ENCODE measurements at places on chromosomes 3 and 15.

- DNase-seq, result no peak
These were observed 990.9 kb downstream of the PLOD2 start for GRCh38 chr3:145170121-145170520.

- no peak for DNase-seq
These were observed 169.6 kb downstream of the CFAP20DC start for GRCh38 chr3:58880182-58880581.

- no peak for DNase-seq
These were observed 79.2 kb upstream of the KLF13 start for GRCh38 chr15:31247404-31247803.

DNA sequence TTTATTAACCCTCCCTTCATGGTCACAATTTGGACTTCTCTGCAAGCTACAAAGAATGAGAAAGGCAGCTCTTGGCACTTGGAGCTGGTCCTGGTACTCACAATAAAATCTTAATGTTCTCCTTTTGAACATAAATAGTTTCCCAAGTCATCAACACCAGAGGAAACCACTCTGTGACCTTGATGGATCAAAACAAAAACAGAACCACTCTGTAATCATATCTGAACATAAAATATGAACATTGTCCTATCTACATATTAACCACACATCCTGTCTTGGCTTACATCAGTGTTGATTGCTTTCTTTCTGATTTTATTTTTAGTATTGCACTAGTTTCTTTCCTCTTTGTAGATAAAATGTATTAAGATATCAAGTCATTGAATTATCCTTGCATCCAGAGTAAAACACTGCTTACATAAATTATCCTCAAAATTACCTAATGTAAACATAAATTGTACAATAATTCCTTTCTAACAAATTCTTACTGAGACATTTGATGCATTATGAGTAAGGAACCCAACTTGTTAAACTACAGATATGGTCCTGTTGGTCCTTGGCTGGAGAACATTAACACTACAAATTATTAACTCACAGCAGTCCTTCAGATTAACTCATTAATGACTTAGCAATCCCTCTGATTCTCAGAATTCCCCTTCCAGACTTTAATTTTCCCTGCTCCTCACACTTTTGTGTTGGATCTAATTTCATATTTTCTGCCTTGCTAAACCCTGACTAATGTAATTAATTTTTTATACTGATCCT is 860.5 kb downstream of the DIPK2A start:
- DNase-seq, result no peak

- DNase-seq, result no peak
These were observed 99.4 kb downstream of the IQSEC1 start for GRCh38 chr3:12973827-12974226.

GRCh38 chr3:128616516-128617269 is 33.9 kb downstream of the RPN1 start:
- DNase-seq, result no peak

GRCh38 chr3:159953325-159954085 is 35.1 kb upstream of the IL12A start:
- DNase-seq, result no peak

GRCh38 chr3:185724761-185725160 is 100.1 kb downstream of the IGF2BP2 start:
- no peak for DNase-seq

DNA sequence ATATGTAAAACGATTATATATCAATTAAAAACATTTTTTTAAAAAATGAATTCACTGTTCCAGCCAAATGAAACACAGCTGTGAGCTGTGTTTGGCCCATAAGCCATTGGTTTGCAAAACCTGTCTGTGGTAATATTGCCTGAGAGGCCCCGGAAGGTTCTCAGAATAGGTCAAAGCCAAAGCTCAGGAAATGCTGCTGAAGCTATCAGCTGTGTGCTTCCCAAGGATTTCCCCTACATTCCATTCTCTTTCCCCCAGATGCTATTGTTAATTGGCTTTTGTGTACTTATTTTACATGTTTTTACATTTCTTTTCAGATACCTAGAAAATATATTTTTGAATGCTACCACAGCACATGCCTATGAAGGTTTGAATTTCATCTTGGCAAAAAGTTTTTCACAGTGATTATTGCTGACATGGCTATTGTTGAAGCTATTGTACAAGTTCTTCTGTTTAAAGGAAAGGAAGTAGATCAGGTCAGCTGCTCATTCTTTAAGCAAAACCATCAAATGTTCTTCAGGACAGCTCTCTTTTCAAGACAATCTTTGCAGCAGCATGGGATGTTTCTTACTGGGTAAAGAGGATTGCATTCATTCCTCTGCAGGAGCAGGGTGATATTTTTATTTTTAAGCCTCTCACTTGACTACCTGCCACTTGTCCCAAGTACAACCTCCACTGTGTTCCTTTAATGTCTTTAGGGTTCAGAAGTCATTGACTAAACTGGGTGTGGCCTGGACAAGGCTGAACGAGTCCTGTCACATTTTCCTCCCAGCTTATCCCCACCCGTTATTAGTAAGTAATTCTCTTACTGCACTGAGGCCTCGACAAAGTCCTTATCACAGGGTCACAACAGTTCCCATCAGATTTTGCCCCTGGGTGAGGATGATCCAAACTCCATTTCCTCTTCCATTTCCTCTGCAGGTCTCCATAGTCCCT is 26.3 kb upstream of the BNC1 start:
- no peak for DNase-seq

Data from memory B cell (primary cell).